ENCODE measurements at places on chromosomes 7 and 10.

DNA sequence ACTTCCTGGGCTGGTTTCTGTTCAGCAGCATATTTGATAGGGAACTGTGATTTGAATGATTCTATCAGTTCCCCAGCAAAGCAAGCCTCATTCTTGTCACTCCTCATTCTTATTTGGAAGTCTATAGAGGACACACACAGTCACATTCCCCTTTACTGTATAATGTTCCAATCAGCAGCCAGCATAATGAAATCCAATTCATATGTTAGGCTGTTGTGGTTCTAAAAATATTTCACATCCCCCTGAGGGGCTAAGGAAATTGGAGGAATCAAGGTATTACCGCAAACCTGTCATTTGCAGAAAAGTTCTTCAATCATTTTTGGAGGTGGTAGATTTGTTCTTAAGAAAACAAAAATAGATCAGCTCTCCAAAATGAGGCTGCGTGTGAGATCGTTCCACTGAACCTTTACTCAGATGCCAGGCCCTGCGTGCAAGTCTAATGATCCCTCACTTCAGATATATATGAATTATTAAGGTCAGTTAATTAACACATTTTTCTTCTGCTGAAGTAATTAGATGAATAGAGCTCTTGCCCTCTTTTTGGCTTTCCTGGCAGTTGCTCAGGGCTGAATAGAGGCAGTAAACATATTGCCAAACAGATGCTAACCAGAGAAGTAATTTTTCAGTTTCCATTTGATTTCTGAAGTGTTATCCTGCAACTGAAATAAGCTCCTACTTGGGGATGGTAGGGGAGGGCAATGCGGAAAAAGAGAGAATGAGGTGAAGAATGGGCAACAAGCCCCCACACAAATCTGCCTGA, 31.8 kb downstream of the LSMEM1 start:
- DNase-seq = no peak

- no peak for DNase-seq
These were observed 1245.7 kb upstream of the SORCS1 start for GRCh38 chr10:108410236-108410635.

- no peak for DNase-seq
These were observed 553 bp downstream of the VDAC2 start for GRCh38 chr10:75211007-75211691.

DNA sequence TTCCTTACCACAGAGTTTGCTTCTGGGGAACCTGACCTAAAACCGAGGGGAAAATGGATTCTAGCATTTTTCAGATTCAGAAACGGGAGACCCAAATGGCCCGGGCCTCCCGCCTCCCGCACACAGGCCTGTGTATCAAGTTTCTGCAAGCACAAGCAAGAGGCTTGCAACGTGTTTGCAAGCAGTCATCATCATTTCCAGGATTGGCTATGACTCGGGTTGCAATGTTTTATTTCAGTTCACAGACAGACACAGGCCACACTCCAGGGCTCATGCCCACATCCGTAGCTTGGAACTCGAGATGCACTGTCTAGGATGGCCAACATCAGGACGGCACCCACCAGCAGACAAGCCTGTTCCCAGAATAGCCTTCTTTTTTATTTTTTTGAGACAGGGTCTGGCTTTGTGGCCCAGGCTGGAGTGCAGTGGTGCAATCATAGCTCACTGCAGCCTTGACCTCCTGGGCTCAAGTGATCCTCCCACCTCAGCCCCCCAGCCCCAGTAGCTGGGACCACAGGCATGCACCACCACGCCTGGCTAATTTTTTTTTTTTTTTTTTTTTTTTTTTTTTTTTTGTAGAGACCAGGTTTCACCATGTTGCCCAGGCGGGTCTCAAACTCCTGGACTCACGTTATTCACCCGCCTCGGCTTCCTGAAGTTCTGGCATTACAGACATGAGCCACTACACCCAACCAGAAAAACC, 68.1 kb upstream of the FOXK1 start:
- DNase-seq = no peak

- no peak for DNase-seq
These were observed 193.8 kb downstream of the CYP26A1 start for GRCh38 chr10:93267521-93267920.

DNA sequence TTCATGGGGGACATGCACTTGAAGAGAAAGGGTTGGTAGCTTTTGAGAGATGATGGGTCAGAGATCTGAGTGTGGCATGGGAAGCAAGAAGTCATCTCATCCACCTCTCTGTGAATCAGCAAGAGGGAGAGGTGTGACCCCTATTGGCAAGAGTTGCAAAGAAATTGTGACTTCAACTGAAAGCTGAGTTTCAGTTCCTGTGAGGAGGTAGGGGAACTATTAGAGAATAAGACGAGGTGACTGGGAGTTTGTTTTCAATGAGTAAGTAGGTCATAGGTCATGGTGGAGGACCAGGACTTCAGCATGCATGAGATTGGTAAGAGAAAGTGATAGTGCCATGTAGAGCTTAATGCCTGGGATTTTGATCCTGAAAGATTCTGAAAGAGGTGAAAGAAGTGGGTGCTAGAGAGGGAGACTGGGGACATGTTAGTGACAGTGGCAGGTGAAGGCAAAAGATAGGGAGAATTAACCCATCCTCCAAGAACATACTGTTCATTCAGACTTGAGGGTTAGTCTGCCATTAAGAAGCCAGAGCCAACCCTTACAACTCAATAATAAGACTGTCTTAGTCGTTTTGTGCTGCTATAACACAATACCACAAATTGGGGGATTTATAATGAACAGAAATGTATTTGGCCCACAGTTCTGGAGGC, 75.5 kb upstream of the CAPZA2 start:
- DNase-seq = no peak

- DNase-seq = peak; percentile 19
These were observed 856 bp downstream of the ARHGAP21 start for GRCh38 chr10:24722676-24723385.

- no peak for DNase-seq
These were observed 91.1 kb upstream of the PDGFA start for GRCh38 chr7:610531-611280.

Data from stimulated activated CD8-positive, alpha-beta memory T cell treated with anti-CD3 and anti-CD28 coated beads, Interleukin-7, amount 100 ng/mL, for 48 hours (primary cell).